Caki2 (cell line): ENCODE measurements at places on chromosomes 7 and 10.

DNA sequence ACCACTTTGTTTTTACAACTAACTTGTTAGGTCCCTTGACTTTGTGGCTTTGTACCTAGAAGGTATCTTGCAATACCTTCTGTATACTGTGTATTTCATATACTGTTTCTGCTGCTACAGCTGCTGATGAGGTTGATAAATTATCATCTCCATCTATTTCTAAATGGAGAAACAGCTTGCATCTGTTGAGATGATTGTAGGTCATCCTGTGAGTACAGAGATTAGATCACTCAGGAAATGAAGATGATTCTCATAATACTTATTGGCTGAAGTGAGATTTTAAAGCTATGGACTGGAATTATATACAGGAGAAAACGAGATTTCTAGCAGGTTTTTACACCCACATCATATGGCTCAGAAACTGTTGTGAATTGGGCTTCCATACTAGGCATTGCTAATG, 280.5 kb downstream of the KCND2 start:
- no peak for DNase-seq

DNA sequence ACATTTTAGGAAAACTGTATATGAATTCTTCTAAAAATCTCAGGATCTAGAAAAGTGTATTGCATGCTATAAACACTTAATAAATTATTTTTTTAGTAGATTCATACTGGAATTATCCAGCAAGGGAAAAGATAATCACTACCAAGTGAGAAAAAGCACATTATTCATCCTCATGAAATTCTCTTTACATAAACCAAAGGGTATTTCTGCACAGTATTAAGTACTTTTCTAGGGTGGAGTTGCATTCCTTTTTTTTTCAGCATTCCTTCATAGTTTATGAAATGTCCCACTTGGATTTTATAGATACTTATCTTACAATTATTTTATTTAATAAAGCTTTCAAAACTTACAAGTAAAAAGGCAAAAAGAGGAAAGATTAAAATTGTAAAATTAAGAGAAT, 403.3 kb downstream of the HGF start:
- DNase-seq, result no peak

- DNase-seq, result no peak
Measured at GRCh38 chr10:47045331-47045861, 134.2 kb downstream of the PTPN20 start.

GRCh38 chr7:140225562-140226249, 48.9 kb upstream of the KDM7A start:
- no peak for DNase-seq

- no peak for DNase-seq
Measured at GRCh38 chr7:101235522-101235921, 2.1 kb downstream of the CLDN15 start.

- DNase-seq, result no peak
Measured at GRCh38 chr7:30093420-30093952, 41.3 kb upstream of the MTURN start.

GRCh38 chr7:111682588-111683340, 120.5 kb upstream of the IMMP2L start:
- no peak for DNase-seq

GRCh38 chr10:101207026-101207425, 22.2 kb downstream of the LBX1 start:
- no peak for DNase-seq

DNA sequence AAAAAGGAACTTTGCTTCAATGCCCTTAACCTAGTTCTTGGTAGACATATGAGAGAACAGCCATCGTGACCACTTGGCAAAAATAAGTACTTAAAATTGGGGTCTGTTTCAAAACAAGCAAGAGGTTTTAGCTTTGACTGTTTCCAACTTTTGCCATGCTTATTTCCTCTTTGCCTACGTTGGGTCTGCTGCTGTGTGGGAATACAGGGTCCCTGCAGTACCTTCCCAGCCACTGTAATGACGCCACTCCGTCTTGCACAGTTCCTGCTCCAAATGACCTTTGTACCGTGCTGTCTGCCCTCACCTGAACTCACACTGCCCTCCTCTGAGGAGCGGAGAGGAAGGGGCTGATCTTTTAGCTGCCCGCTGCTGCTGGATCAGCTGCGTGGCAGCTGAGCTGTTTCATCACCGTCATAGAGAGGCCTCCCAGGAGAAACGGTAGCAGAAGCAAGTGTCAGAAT, 133.1 kb downstream of the MAPK8 start:
- DNase-seq, result no peak

DNA sequence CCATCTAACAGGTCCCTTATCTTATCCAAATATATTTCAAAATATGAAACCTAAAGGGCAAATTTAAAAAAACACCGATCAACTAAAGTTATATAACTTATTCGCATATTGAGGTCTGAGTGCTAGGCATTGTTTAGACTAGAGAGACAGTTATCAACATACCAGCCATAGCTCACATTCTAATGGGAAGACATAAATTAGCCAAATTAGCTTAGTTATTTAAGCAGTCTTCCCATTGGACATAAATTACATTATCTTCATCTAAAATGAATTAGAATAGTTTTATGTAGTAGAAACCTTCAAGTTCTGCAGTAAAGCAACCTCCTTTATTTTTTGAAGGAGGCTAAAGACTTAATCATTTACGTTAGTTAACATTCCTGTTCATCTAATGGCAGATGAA, 17.4 kb downstream of the KIF5B start:
- DNase-seq, result no peak

GRCh38 chr10:128074589-128074988, 51.6 kb downstream of the MKI67 start:
- no peak for DNase-seq

DNA sequence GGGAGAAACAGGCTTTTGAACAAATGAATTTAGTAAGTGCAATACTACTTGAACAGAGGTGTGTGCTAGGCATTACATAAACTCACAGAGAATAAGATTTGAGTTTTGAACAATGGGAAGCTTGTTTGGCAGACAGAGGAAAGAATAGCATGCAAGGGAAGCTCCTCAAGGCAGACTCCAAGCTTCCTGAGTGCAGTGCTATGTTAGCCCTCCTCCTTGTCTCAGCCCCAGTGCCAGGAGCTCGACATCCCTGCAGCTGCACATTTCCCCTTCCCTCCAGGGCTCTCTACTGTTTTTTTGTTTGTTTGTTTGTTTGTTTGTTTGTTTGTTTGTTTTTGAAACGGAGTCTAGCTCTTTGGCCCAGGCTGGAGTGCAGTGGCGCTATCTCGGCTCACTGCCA, 237.5 kb downstream of the IPMK start:
- no peak for DNase-seq

DNA sequence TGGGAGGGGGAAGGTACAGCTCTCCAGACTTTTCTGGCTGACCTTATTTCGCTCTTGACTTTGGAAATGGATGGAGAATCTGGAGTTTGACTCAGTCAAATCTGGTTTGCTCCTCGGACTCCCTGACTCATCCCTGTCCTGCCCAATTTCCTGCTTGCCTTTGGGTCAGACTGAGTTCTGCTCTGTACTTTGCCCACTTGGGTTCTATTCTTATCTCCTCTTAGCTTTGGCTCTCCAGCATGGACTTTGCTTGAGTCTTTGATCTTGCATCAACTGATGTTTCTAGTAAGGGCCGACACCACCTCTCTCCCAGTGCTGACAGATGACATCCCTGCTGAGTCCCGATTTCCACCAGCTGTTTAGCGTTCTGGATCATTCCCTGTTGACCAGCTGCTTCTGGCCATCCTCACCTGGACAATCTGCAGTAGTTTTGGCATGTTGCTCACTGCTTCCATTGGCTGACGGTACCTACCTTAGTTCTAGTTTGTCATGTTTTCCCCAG, 335.3 kb downstream of the SUGCT start:
- no peak for DNase-seq

- DNase-seq, result no peak
Measured at GRCh38 chr10:108784534-108784933, 1138.8 kb downstream of the XPNPEP1 start.

GRCh38 chr10:119620241-119621077, 23.7 kb upstream of the TIAL1 start:
- peak; percentile 58 for DNase-seq

- no peak for DNase-seq
Measured at GRCh38 chr7:27910326-27910725, 170.4 kb downstream of the TAX1BP1 start.

- no peak for DNase-seq
Measured at GRCh38 chr7:42624471-42624870, 287.4 kb downstream of the C7orf25 start.

DNA sequence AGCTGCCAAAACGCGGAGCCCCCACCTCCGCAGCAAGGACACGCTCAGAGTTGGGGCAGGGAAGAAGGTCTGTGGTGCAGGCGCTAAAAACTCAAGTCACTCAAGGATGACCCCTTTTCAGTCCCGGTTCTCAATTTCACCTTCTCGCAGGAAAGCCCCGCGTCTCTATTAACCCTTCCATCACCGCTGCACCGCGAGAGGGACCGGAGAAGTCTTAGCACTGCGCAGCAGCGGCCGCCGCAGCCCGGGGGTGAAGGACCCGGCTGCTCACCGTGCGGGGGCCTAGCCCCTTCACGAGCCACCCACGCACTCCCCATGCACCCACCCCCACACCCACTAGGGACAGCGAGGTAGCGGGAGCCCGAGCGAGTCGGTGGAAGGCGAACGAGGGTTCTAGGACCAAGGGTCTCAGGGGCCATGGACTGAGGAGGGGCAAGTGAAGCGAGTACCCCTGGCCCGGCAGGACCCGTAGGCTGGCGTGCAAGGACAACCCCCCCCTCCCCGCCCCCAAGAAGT, 162.9 kb downstream of the SH3PXD2A start:
- no peak for DNase-seq

DNA sequence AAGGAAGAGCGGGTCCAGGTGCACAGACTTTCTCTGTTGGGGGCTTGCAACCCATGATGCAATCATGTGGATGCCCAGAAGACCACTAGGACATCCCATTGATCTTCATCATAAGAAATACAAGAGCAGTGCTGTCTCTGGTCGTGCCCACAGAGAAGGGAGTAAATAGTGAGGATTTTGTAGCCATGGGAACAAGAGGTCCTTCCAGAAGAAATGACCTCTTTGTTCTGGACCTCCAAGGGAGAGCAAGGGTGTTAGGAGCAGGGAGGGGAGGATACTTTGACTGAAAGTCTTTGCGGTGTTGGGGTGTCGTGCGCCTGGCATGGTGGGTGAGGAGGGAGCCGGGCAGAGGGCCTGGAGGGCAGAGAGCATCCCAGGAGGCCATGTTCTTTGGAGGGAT, 55.0 kb upstream of the EN2 start:
- no peak for DNase-seq

- DNase-seq, result peak; percentile 55
Measured at GRCh38 chr7:129271500-129272355, 46.9 kb downstream of the AHCYL2 start.

DNA sequence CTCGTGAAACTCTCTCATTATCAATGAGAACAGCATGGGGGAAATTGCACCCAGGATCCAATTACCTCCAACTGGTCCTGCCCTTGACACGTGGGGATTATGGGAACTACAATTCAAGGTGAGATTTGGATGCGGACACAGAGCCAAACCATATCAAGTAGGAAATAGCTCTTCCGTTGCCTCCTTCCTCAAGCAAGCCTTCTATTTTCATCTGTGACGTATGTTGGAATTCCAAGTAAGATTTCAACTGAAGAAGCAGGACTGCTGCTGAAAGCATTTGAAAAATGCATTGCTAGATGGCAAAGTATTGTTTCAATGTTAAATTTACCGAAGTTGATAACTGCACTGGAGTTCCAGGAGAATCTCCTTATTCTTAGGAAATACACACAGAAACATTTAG, 178.1 kb upstream of the GALNT17 start:
- no peak for DNase-seq

- DNase-seq, result no peak
Measured at GRCh38 chr7:55502124-55502857, 70.0 kb downstream of the VOPP1 start.

GRCh38 chr7:37571806-37572205, 111.8 kb upstream of the GPR141 start:
- peak; percentile 30 for DNase-seq

- DNase-seq, result peak; percentile 80
Measured at GRCh38 chr7:74101061-74101681, 17.6 kb downstream of the LIMK1 start.

DNA sequence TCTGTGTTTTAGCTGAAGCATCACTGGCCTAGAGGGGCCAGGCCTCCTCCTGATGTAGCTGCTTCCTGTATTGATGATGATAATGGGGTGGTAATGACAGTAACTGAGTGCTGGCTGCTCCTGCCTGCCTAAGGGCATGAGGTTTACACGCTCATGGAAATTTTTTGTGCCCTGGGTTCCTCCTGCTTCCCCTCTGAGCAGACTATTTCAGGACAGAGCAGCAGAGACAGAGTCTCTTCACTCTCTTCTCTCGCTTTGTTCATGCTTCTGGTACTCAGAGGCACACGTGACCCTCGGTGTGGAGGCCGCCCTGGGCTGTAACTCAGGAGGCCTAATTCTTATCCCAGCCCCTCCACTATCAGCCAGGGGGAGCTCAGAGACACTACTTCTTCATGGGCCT, 27.9 kb downstream of the LRRC20 start:
- no peak for DNase-seq

DNA sequence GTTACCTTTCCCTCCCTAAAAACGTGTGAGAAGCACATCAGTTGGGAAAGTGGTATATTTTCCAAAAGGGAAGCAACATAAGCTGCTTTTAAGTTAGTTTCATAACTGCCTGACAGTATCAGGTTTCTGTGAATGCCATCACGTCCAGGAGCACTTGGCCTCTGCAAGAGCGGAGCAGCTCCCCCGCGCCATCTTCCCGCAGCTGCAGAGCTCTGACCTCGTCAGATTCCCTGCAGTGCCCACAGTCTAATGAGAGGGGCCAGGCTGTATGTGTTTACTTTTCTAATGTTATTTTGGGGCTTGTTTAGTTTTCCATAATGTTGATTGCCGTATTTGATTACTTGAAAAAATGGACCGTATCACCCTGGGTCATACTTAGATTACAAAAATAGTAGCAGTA, 74.2 kb downstream of the MGMT start:
- DNase-seq, result no peak

DNA sequence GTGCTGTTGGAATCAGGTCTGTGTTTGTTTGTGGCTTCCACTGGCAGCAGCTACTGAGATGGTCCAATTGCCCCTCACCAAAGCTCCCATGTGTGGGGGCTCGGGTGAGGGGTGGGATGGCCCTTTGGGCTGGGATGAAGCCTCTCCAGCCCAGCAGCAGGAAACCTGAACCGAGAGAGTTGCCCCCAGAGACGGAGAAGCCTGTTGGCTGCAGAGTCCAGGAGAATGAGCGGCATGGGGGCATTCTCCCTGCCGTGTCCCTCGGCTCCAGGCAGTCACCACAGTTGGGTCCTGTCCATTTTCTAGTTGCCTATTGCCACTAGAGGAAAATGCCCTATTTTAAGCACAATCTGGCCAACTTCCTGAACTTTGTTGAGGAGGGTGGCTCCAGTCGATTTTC, 222.2 kb upstream of the PPP2R2D start:
- no peak for DNase-seq

GRCh38 chr7:1412322-1413261, 46.7 kb downstream of the MICALL2 start:
- peak; percentile 84 for DNase-seq

- DNase-seq, result peak; percentile 8
Measured at GRCh38 chr7:78760620-78761355, 692.7 kb downstream of the MAGI2 start.

DNA sequence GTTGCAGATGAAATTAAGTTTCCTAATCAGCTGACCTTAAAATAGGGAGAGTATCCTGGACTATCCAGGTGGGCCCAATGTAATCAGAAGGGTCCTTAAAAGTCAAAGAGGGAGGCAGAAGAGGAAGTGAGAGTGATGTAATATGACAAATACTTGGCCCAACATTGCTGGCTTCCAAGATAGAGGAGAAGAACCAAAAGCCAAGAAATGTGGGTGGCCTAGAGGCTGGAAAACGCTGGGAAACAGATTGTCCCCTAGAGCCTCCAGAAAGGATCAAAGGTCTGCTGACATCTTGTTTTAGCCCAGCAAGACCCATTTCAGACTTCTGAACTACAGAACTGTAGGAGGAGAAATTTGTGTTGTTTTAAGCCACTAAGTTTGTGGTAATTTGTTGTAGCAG, 79.7 kb upstream of the NOBOX start:
- DNase-seq, result no peak
